ENCODE measurements at places on chromosomes 16 and 17. TPM values are rescaled to one million over a fixed set of nuclear protein-coding genes. Genes with fewer than 3 reads are reported as not detected.
A peak's percentile ranks its signal among the peaks of the same experiment; 100 is the strongest.

DNA sequence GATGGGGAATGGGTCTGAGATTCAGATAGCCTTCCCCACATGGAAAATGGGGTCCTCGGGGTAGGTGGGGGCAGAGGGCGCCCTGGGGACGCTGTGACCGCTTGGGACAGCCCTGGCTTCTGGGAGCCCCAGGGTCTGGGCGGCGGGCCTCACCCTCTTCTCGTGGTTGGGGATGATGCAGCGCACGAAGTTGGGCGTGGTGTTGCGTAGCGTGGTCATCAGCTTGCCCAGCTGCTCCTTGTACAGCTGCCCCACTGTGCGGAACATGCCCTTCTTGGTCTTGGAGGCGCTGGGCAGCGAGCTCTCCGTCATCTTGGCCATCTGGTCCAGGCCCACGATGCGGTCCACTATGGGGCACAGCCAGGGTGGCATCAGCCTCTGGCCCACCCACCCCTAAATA lies 99.9 kb downstream of the NDE1 start:
- no peaks in the 10 kb centered on the region for H3K36me3 ChIP-seq
- H3K27ac ChIP-seq, result no peak overlapping the region
- no peaks in the 10 kb centered on the region for H3K27me3 ChIP-seq
- no peaks in the 10 kb centered on the region for H3K4me1 ChIP-seq
- no peak overlapping the region for H3K4me3 ChIP-seq

DNA sequence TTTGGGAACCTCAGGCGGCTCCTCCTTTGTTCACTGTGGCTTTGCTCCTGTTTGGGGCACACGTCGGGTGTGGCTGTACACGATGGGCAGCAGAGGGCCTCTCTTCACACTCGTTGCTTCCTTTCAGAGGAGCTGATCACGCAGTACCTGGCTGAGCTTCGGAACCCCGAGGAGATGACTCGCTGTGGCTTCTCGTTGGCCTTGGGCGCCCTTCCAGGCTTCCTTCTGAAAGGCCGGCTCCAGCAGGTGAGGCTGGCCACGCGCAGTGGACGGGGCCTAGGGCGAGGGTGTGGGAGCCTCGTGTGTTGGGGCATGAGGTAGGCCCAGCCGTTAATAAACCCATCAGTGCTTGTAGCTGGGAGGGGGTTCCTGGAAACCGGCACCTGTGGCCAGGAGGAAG lies 85.0 kb upstream of the ZNF750 start:
- no peaks in the 10 kb centered on the region for H3K27me3 ChIP-seq
- DNase-seq, result no peak
- no peak overlapping the region for H3K4me3 ChIP-seq
- no peak overlapping the region for H3K27ac ChIP-seq
- H3K36me3 ChIP-seq, result no peaks in the 10 kb centered on the region

DNA sequence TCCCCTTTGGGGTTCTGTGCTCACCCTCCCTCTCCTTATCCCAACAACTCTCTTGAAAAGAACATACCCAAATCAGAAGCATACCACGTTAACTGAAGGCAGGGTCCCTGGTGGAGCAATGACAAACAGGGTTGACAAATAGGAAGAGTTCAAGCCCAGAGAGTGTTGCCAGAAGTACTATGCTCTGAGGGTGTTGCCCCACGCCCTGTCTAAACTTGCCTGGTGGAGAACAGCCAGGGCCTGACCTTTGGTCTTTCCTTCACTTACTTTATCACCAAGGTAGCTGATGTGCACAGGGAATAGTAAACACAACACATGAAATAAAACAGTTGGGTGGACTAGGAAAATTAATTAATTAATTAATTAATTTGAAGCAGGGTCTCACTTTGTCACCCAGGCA lies 23.3 kb downstream of the ZNF75A start:
- H3K36me3 ChIP-seq, result peaks cover 15% of the 10 kb centered on the region
- H3K27me3 ChIP-seq, result no peaks in the 10 kb centered on the region
- no peak for DNase-seq
- no peaks in the 10 kb centered on the region for H3K4me1 ChIP-seq

DNA sequence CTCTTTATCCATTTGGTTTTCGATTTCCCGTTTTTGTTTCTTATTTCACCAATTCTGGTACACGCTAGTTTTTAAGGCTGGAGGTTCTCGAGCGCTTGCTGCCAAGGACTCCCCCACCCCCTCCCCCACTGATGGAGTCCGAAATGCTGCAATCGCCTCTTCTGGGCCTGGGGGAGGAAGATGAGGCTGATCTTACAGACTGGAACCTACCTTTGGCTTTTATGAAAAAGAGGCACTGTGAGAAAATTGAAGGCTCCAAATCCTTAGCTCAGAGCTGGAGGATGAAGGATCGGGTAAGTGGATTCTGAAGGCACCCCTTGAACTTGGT lies 825 bp downstream of the RPTOR start:
- peak overlapping the region; percentile 79 for H3K4me3 ChIP-seq
- peaks cover 8% of the 10 kb centered on the region for H3K27me3 ChIP-seq
- peak overlapping the region; percentile 71 for H3K27ac ChIP-seq
- DNase-seq, result no peak
- peaks cover 9% of the 10 kb centered on the region for H3K4me1 ChIP-seq

IRX3 gene
- not detected for total RNA-seq

CA4 gene
- not detected for total RNA-seq

TMEM106A gene
- 31.5 TPM for total RNA-seq
